Stimulated activated CD4-positive, alpha-beta T cell treated with anti-CD3 and anti-CD28 coated beads, TNF-alpha, amount 100 ng/mL, for 4 hours (primary cell): ENCODE measurements at places on chromosomes 13 and 19.

DNA sequence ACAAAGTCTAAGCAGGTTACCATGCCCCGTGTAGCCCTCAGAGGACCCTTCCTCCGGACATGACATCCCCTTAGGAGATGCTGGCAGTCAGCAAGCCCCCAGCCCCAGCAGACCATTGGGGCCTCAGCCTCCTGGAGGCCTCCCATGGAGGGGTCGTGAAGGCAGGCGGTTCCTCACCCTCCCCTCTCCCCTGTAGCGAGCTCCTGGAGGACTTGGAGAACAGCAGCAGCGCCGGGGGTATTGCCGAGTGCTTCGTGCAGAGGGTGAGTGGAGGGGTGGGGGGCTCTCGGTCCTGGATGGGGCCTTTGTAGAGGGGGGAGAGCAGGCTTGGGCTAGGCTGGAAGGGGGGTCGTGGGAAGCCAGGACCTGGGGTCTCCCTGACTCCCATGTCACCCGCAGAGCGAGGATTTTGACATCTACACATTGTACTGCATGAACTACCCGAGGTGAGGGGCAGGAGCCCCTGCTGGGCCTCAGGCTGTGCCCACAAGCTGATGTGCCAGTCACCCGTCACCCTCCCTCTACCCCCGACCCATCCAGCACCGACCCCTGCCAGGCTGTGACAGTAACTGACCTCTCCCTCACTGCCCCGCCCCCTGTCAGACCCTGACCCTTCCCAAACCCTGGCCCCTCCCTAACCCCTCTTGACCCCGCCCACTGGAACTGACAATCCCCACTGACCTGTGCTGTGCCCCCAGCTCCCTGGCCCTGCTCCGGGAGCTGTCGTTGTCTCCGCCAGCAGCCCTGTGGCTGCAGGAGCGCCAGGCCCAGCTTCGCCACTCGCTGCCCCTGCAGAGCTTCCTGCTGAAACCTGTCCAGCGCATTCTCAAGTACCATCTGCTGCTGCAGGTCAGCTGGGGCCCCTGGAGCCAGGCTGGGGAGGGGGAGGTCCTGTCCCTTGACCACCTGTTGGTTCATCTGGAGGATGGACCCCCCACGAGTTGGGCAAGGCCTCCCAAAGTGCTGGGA lies 4.0 kb downstream of the PLEKHG2 start:
- no peak for DNase-seq

GRCh38 chr13:51249255-51249654 lies 27.1 kb downstream of the FAM124A start:
- no peak for DNase-seq

DNA sequence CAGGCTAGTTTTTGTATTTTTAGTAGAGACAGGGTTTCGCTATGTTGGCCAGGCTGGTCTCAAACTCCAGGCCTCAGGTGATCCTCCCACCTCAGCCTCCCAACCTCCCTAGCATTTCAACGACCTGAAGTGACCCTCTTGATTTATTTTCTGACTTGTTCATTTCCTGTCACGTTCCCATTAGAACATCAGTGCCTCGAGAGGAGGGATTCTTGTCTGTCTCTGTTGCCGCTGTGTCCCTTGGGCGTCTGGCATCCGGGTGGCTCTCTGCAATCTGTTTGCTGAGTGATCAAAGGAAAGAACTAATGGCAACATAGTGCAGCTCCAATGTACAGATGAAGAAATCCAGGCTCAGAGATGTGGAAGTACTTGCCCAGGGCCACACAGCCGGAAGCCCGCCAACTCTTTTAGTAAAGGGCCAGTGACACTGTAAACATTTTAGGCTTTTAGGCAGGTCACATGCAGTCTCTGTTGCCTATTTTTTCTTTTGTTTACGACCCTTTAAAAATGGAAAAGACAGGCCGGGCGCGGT lies 47.5 kb downstream of the NFIC start:
- no peak for DNase-seq

DNA sequence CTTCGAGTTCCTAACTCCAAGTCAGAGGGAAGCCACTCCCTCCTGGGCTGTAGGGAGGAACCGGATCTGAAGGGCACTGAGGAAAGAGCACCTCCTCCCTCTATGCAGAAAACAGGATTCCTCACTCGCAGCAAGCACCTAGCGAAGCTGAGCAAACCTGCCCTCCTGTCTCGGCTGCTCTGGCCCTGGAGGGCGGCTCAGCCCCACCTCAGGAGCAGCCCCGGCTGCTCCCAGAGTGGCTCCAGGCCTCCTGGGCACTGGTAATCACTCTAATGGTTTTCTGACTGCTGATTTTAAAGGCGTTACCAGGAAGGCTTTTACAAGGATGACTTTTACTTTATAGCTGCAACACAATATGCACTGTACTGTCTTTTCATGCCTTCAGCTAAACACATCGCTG lies 312.5 kb downstream of the TEX29 start:
- no peak for DNase-seq

DNA sequence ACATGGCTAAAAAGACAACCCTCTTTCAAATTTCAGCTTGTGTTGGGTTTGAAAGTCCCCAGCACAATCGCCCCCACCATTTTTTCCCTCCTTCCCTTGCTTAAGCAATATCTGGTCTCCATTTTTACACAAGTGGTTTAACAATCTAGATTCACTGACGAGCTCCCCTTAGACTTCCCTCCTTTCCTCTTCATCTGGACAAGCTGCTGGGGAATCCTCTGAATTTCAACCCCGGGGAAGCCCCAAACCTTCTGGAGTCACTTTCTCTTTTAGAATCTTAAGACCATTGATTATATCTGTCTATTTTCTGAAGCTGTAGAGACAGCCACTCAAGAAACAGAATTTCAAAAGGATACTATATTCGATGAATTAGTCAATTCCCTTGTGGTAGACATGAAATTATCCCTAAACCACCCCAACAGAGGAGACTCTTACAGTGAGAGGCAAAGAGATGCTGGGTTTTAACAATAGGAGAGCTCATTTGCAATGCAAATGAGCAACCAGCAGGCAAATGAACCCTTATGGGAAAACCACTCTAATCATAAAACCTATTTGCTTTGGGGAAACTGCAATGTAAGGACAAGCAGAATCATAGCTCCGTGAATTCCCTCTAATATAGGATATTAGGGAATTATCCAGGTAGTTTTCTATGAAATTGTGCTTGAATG lies 78.9 kb downstream of the TEX26 start:
- no peak for DNase-seq

DNA sequence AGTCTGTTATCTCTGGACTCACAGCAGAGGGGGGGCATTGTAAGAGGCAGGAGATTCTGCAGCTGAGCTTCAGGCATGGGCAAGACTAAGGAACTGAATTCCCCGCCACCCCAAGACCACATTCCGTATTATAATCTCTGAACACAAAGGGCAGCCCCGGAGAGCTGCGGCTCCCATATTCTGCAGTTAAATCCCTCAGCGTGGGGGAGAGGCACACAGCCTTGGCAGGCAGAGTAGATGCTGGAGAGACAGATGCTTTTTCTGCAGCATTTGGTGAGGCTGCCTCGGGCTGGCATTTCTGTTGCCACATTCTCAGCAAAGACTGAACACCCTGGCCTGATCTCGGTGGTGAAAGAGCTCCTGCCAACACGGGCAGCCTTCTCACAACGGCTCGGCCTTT lies 12.9 kb downstream of the CHAF1A start:
- DNase-seq = no peak

DNA sequence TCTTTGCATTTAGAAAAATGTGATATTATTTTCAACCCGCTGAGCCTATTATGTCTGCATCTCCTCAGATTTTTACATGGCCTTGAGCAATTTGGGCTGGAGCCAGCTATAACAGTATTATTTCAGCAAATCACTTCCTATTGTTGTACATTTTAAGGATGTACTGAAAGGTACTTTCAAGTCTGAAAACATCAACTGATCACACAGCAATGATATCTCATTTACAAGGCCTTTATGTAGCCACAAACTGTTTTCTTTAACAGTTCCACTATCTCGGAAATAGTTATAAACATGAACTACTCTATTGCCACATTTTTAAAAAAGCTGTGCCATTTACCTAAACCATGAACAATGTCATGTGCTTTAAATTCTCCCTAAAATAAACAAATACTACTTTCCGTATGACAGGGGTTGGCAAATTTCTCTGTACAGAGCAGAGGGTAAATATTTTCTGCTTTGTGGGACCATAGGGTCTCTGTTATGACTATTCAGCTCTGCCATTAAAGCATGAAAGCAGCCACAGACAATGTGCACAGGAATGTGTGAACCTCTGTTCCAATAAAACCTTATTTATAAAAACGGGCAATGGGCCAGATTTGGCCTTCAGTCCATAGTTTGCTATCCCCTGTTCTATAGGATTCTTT lies 560.4 kb downstream of the GPC6 start:
- no peak for DNase-seq
